Hematopoietic multipotent progenitor cell treated with erythropoietin and hydrocortisone succinate and interleukin-3 and kit ligand, for 4 days (in vitro differentiated cells): ENCODE measurements at places on chromosomes 5 and 9.
A peak's percentile ranks its signal among the peaks of the same experiment; 100 is the strongest.

- DNase-seq, result peak; percentile 76
Measured at GRCh38 chr5:180070756-180071530, 616 bp downstream of the RNF130 start.

- DNase-seq, result no peak
Measured at GRCh38 chr5:67790390-67790789, 425.2 kb upstream of the PIK3R1 start.

GRCh38 chr5:40675396-40676133 is 4.2 kb upstream of the PTGER4 start:
- DNase-seq, result peak; percentile 25

DNA sequence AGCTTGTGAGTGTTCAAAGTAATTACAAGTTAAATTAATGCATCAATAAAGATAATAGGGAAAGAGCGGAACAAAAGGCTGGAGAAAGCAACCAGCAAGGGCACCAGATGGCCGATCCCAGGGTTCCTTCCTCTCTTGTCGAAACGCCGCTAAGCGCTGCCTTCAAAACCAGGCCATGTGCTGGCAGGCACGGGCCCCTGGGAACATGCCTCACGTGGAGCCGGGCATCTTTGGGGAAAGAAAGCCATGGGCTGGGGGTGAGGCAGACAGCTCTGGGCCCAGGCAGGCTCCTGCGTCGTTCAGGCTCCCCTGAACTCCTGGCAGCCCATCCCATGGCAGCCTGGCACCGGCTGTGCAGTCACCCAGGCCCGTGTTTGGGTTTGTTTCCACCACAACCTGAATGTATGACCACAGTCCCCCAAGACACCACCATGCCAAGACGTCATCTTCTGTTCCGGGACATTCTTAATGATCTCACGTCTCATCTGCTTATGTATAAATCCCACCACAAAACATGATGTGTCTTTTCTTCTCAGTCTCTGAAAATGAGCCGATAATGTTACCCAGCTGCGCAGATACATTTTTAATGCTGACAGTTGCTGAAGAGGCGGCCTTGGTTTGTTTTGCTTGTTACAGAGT is 110.4 kb upstream of the SARDH start:
- no peak for DNase-seq

GRCh38 chr5:160339406-160340130 is 27.2 kb upstream of the CCNJL start:
- peak; percentile 61 for DNase-seq

- no peak for DNase-seq
Measured at GRCh38 chr9:89723469-89724100, 118.8 kb downstream of the GADD45G start.

- DNase-seq, result no peak
Measured at GRCh38 chr9:124309667-124310084, 51.9 kb downstream of the NEK6 start.

- DNase-seq, result peak; percentile 14
Measured at GRCh38 chr5:115398719-115399118, 102.3 kb upstream of the CCDC112 start.

- no peak for DNase-seq
Measured at GRCh38 chr5:147072622-147073021, 162.2 kb upstream of the STK32A start.

GRCh38 chr5:55618318-55618717 is 83.6 kb upstream of the PLPP1 start:
- no peak for DNase-seq

DNA sequence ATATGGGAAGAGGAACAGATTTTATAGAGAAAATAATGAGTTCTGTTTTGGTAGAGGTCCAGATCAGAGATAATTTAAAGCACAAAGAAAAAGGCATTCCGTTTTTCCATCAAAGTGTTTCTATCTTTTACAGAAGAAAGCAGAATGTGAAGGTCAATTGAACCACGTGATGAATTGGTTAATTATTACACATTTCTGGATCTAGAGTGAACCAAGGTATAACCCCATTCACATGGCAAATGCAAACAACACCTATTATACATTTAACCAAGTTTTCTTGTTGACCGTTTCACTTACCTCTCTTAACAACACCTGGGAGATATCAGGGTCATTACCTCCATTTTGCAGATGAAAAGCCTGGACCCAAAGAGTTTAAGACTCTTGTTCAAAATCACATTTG is 34.9 kb upstream of the ZNF462 start:
- DNase-seq, result no peak

DNA sequence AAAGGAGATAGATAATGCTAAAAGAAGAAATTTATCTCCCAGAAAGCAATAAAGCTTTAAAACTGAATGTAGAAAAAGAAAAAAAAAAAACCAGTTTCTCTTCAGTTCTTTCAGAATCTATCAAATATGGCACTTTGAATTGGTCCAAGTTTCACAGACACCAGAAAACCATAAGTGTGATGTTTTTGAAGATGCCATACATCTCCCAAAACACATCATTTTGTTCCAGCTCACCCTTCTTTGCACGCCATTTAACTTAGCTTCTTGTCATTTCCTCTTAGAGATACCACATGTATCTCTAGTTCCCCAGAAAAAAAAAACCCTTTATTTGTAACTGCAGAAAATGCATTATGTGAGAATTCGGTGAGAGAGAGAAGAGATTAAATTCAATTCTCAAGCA is 46.1 kb upstream of the MAMDC2 start:
- no peak for DNase-seq

GRCh38 chr5:150443242-150444075 is 6.1 kb downstream of the RPS14 start:
- DNase-seq, result no peak

- peak; percentile 65 for DNase-seq
Measured at GRCh38 chr5:74538206-74538661, 102.3 kb downstream of the ENC1 start.

GRCh38 chr5:148968311-148968710 is 94.6 kb downstream of the SH3TC2 start:
- no peak for DNase-seq

DNA sequence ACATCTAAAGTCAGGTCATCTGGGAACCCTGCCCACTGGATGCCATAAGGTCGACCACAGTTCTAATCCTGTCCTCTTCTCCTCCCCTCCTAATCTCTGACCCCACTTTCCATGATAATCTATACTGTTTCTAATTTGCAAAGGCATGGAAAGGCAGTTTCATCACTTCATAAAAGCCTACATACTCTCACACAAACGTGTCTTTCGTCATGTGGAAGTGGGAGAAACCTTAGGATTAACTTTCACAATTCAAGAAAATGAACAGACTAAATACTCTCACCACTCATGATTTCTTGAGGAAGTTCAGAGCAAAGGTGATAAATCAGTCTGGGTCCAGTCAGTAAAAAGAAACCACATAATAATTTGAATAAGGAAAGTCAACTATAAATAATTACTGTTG is 5.5 kb downstream of the FANCC start:
- DNase-seq, result no peak

DNA sequence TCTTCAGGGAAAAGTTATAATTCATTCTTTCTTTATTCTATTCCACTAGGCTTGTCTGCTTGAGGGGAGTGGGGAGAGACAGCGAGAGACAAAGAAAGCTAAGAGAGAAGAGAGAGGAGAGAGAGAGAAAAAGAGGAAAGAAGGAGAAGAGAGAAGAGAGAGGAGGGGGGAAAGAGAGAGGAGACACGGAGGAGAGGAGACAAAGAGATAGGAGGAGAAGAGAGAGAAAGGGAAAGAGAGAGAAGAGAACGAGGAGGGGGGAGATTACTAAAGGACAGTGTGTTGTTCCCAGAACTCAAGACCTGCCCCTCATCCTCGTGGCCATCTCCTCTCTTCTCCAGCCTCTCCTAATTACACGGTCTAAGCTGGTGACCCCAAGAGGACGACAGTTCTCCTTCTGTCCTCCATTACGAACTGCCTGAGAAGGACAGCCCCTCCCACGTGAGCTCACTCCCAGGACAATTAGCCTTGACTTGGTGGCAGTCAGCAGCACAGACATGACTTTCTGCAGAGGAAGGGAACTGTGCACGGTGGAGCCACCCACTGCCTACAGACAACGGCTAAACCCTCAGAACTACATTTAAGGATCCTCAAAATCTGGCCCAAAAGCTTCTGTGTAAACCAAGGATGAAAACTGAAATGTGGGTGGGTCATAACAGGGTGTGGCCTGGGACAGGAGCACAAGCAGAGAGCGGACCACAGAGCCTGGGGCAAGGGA is 99.1 kb downstream of the COL23A1 start:
- no peak for DNase-seq

DNA sequence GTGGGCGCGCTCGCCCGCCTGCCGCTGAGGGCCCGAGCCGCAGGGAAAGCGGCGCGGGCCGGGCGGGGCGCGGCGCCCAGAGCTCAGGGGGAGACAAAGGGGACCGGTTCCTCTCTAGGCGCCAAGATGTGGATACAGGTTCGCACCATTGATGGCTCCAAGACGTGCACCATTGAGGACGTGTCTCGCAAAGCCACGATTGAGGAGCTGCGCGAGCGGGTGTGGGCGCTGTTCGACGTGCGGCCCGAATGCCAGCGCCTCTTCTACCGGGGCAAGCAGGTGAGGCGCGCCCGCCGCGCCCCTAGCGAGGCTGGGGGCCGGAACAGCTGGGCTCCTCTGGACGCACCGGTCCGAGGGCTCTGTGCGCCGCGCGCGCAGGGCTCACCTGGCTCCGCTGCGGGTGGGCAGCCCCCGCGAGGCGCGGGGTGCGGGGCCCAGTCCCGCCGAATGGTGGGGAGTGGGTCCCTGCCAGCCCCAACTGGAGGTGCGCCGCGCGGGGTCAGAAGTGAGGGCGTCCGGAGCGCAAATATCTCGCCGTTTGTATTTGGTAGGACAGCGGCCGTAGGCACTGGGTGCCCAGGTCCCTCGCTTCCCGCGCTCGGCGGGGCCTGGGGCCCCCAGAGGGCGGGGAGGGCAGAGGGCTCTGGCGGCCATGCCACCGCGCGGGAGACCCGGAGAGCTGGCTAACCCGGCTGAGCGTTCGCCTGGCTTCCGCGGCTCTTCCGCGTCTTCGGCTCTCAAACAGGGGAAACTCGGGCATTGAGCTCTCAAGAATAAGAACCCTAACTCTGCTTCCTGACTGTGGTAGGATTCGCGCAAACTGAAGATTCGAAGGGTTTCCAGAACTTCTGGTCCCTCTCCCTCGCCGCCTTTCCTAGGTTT is 607 bp downstream of the UHRF2 start:
- DNase-seq, result peak; percentile 66

GRCh38 chr9:136306211-136307208 is 2.6 kb upstream of the CCDC187 start:
- DNase-seq, result peak; percentile 78

GRCh38 chr5:173839117-173839713 is 48.9 kb upstream of the CPEB4 start:
- peak; percentile 93 for DNase-seq

DNA sequence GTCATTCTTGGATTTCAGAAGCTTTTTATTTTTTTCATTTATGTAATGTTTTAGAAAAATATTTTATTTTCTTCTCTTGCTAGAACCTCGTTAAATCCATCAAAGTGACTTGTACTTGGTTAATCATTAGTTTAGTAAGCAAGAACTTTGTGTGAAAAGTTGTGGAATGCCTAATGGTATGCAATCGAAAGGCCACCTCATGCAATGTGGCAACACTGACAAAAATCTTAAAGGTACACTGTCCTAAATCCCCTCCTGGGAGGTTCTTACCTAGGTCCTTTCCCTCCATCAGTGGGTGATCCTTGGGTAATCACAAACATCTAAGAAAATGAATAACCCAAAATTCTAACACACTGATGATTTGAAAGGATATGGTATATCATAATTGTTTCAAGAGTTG is 304.2 kb downstream of the DNAH5 start:
- DNase-seq, result no peak

GRCh38 chr9:126474206-126474765 is 139.4 kb upstream of the LMX1B start:
- peak; percentile 15 for DNase-seq

GRCh38 chr9:2260417-2261306 is 245.5 kb downstream of the SMARCA2 start:
- no peak for DNase-seq

- peak; percentile 49 for DNase-seq
Measured at GRCh38 chr9:71681104-71681707, 87.1 kb downstream of the CEMIP2 start.

- DNase-seq, result no peak
Measured at GRCh38 chr9:22722492-22722891, 275.9 kb downstream of the DMRTA1 start.

DNA sequence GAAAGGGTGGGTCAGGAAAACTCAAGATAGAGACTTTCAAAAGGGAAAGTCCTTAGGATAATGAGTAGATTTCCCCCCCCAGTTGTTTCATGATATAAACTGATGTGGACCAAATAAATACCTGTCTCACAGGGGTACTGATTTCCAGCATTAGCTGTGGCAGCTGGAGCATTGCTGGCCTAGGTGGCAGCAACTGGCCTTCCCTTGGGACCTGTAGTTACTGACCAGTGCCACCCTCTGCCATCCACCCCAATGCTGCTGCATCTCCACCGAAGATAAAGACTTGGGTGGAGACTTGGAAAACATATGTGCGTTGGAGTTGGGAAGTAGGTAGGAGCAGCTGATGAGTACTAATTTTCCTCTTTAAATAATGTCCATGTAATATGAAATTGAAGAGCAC is 71.8 kb downstream of the SYK start:
- DNase-seq, result no peak

GRCh38 chr5:137778772-137779564 is 24.8 kb upstream of the HNRNPA0 start:
- DNase-seq, result peak; percentile 73

DNA sequence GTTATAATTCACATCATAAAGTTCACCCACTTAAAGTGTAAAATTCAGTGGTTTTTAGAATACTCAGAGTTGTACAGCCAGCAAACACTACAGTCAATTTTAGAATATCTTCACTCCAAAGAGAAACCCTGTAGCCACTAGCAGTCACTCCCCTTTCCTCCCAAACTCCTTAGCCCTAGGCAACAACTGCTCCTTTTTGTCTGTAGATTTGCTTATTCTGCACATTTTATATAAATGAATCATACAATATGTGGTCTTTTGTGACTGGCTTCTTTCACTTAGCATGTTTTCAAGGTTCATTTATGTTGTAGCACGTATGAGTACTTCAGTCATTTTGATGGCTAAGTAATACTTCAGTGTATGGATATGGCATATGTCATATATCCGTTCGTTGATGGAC is 38.7 kb downstream of the TGFBR1 start:
- DNase-seq, result no peak

DNA sequence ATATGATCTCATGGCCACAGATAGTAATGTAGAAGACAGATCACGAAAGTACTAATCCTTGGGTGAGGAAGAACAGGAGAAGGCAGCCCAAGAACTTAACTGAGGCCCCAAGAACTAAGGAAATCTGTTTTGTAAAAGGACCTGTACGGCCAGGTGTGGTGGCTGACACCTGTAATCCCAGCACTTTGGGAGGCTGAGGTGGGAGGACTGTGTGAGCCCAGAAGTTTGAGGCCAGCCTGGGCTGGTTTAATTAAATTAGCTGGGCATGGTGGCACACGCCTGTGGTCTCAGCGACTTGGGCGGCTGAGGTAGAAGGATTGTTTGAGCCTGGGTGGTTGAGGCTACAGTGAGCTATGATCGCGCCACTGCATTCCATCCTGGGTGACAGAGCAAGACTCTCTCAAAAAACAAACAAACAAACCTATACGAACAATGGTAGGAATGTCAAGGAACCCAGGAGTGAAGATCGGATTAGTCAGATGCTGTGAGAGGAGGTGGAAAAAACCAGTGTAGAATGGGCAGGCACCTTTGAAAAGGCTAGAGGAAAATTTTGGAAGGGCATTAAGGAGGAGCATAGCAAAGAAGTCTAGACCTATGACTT is 283.8 kb upstream of the DMRT1 start:
- DNase-seq, result no peak

GRCh38 chr9:36993933-36994764 is 39.9 kb downstream of the PAX5 start:
- DNase-seq, result no peak

- DNase-seq, result no peak
Measured at GRCh38 chr9:12463641-12464040, 229.5 kb upstream of the TYRP1 start.
